ENCODE measurements at places on chromosomes 1 and 21.

DNA sequence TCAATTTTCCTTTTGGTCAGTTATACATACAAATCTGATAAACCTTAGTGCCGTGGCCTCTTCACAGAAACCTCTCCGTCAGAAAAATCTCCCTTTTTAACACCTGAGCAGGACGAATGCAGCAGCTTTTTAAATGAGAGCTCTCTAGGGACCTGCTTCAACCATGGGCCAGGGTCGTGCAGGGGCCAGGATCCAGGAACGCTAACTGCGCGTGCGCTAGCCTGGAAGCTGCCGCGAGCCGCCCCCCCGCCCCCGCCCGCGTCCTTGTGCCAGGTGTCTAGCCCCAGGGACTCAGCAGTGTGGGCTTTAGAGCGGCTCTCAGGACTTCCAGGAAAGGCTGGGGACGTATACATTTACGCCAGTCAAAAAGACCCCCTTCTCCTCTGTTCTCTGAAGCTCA is 136.8 kb upstream of the FMN2 start:
- no peak for DNase-seq

DNA sequence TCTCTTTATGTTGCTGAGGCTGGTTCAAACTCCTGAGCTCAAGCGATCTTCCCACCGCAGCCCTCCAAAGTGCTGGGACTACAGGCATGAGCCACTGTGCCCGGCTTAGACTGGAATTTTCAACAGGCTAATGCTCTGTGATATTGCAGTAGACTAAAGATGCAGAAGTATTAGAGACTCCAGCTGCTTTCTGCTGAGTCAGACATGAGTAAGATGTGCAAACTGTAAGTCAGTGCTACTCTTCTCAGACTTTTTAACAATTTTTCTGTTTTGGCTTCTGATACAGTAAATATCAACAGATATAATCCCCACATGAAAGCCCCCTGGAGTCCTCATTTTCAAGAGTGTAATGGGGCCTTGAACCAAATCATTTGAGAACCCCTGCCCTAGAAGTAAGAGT is 29.3 kb upstream of the NLRP3 start:
- DNase-seq, result no peak

- DNase-seq, result no peak
Measured at GRCh38 chr1:210647406-210648333, 319.0 kb downstream of the HHAT start.

DNA sequence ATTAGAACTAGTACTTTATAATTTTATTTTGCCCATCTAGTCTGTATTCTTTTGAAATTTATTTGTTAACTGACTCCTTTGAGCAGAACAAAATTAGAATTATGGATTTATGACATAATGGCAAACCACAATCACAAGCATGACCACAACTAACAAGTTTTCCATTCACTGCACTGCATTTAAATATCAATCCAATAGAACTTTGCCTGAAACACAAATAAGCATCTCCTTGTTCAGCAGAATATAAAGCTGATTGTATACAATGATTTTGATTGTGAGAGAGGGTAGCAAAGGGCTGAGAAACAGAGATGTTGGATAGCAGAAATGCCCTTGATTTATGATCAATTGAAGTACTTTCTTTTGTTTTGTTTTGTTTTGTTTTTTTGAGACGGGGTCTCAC is 495.5 kb upstream of the RGS18 start:
- DNase-seq, result no peak

GRCh38 chr21:37061926-37062592 is 10.8 kb downstream of the PIGP start:
- no peak for DNase-seq

- no peak for DNase-seq
Measured at GRCh38 chr1:89815611-89816010, 5.2 kb upstream of the LRRC8D start.

GRCh38 chr1:230621324-230622030 is 20.8 kb upstream of the COG2 start:
- no peak for DNase-seq

GRCh38 chr1:21298981-21299391 is 8.7 kb upstream of the ECE1 start:
- DNase-seq, result no peak

- peak; percentile 67 for DNase-seq
Measured at GRCh38 chr1:91876040-91876470, 9.9 kb downstream of the TGFBR3 start.

DNA sequence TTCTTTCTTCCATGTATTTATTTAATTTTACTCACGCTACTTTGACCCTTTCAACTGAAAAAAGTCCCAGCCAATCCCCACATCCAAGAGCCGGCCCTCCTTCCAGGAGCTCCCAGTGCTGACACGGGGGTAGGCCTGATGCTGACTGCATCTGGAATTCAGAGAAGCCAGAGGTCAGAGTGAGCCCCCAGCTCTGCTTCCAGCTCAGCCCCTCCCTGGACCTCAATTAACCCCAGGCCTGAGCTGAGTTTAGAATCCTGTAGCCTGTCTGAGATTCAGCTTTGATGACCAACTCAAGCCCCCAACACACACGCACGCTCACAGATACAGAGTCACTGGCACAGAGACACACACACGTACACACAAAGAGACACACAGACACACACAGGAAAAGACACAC is 247.9 kb downstream of the NPHP4 start:
- no peak for DNase-seq

- no peak for DNase-seq
Measured at GRCh38 chr1:202105571-202106339, 17.0 kb upstream of the GPR37L1 start.

DNA sequence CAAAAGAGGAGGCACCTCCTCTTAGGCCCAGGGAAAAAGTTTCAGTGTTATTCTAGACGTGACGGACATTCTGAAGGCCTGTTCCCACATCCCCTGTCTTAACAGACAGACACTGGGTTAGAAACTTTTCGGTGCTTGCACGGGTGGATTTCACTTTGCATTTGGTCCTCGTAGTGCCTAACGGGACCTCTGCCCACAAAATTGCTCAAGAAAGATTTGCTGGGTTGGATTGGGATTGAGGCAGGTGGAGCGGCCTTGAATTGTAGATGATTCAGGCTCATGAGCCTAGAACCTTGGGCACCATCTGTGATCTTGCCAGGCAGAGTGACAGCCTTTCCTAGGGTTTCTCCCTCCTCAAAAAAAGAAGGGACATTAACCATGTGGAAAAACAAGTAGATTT is 2.8 kb downstream of the PLA2G5 start:
- DNase-seq, result no peak

DNA sequence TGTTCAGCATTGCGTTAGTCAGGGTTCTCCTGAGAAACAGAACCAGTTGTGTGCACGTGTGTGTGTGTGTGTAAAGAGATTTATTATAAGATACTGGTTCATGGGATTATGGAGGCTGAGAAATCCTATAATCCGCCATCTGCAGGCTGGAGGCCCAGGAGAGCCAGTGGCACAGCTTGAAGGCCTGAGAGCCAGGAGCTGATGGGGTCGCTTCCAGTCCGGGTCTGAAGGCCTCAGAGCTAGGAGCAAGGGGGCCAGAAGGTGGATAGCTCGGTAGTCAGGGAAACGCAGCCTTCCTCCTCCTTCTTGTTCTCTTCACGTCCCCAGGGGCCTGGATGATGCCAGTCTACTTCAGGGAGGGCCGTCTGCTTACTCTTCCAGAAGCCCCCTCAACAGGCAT is 37.7 kb downstream of the FAAP20 start:
- DNase-seq, result no peak

DNA sequence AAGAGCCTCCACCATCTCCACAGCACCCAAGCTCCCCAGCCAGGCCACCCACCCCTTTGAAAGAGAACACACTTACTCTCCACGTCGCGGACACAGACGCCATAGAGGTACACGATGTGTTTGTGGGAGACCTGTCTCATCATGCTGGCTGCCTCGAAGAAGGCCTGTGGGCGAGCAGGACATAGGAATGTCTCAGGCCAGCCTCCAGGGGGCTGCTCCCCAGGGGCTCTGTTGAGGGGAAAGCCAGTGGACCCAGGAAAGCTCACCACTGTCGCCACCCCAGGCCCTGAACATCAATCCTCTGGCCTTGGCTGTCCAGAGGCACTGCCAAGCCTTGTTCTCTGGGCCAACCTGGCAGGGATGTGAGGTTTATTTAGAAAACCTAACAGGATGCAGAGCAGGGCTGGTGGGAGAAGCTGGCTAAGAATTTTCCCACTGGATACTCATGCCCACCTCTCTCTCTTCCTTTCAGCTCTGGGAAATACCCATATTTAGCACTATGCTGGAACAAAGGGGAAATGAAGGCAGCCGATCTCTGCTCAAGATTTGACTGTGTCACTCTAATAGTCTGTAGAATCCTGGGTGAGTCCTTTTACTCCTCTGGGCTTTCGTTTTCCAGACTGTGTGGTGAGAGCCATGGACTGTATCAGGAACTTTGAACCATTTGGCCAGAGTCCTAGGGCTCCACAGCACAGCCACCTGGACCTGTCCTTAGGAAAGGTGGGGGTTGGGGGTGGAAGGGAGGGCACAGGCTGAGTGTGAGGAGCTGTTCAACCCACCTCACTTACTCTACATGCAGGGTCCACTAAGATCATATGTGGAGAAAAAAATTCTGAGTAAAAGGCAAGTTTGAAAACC is 101.9 kb downstream of the RAVER2 start:
- no peak for DNase-seq

DNA sequence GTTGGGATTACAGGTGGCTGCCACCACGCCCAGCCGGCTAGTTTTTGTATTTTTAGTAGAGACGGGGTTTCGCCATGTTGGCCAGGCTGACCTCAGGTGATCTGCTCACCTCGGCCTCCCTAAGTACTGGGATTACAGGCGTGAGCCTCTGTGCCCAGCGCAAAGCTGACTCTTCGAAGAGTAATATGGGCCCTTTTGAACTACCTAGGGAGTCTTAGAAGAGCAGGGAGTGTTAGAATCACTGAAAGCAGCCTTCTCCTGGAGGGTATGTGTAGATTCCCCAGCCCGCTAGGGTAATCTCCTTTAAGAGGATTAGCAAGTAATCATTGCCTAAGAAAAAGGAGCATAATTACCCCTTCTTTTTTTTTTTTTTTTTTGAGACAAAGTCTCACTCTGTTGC is 6.5 kb upstream of the MAST2 start:
- no peak for DNase-seq

DNA sequence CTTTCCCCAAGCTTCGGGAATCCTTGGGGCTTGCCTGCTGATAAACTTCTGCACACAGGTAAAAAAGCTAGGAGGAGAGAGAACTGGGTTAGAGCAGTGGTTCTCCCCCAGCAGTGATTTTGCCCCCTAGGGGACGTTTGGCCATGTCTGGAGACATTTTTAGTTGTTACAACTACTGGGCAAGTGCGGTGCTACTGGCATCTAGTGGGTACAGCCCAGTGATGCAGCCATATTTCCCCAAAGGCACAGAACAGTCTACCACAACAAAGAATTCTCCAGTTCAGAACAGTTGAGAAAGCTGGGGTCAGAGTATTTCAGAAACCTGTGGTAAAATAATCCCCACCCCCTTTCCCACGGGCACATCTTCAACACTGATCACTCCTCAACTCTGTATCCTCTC is 41.3 kb downstream of the LRRC71 start:
- DNase-seq, result peak; percentile 49

- DNase-seq, result no peak
Measured at GRCh38 chr1:16143566-16144324, 12.1 kb downstream of the EPHA2 start.

DNA sequence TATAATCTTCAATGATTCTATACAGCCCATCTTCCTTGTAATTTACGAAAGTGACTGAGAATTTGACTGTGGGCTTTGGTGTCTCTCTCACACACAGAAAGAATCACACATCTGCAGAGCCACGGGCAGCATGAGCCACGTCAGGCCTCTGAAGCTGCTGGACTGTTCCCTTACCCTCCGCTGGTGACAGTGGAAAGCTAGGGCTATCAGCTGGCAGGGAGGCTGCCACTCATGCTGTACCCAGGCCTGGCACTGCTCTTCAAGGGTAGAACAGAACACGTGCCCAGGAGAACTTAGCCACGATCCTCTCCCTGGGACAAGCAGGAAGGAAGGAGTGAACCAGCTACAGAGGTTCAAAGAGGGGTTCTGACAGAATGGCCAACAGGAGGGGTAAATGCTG is 90.7 kb downstream of the JAK1 start:
- no peak for DNase-seq

DNA sequence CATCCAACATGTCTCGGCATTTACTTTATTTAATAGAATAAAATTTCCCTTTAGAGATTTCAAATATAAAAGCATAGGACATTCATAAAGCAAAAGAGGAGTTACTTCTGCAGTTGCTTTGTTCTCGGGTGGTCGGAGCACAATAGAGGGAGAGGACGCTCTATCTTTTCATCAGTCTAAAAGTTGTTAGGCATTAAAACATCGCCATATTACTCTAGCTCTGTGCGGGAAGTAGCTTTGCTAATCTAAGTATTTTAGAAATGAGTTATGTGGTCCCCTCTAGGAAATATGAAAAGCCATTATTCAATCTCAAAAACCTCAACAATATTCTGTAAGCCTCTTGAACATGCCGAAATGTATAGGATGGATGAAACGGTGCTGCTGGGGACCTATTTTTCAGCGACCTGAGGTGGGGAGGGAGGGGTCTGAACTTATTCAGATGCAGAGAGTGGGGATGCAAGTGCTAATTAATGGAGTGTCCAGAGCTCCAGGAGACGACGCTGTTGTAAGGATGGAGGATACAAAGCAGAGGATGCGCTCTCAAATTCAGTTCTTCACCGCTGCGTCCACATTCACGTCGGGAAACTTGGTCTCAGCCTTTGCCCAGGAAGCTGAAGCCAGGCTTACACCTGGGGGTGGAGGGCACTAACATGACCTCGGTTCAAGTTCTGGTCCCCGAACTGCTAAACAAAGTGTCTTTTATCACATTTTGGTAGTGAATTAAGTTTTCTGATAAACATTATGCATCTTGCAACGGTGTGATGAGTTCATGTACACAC is 6.3 kb downstream of the CDKN2C start:
- no peak for DNase-seq

DNA sequence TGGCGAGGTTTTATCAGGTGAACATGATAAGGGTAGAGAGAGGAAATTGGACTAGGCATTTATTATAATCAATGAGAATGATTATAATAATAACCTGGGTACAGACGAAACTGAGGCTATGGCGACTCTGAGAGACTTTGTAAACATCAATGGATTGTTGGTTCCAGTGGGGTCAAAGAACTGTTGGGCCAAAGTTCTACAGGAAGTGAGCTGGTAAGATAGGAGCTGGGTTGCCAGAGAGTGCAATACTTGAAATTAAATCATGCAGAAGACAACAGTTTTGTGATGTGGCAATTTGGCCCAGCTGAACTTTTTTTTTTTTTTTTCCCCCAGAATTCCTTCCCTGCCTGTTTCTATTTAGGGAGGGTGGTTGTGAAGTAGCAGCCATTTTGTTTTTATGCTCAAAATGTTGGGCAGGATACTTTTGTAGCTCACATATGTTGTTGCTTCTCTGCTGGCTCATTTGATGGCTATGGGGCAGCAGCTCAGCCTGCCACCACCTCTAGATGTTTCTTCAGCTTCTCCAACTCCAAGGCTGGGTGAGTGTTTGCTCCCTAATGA is 286.5 kb upstream of the B3GALT2 start:
- DNase-seq, result no peak
